Stimulated activated CD8-positive, alpha-beta memory T cell treated with anti-CD3 and anti-CD28 coated beads, Interleukin-4, amount 100 ng/mL, for 24 hours (primary cell): ENCODE measurements at places on chromosomes 16 and 17.
A peak's percentile ranks its signal among the peaks of the same experiment; 100 is the strongest.

DNA sequence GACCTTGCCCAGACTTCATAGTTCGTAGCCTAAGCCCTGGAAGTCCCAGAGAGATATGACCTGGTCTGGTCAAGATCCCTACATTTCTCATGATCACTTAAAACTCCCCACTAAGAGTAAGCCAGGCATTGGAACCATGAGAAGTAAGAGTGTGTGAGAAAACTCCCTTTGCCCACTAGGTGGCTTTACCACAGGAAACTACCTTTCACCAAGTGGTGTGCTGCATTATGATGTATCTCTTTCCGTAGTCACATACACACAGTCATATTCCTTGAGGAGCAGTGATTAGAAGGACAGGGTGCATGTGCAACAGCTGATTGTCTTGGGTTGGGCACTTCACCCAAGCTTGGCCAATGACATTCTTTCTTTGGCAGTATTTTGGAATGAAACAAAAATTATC, 639.3 kb downstream of the KCNJ2 start:
- DNase-seq, result no peak

DNA sequence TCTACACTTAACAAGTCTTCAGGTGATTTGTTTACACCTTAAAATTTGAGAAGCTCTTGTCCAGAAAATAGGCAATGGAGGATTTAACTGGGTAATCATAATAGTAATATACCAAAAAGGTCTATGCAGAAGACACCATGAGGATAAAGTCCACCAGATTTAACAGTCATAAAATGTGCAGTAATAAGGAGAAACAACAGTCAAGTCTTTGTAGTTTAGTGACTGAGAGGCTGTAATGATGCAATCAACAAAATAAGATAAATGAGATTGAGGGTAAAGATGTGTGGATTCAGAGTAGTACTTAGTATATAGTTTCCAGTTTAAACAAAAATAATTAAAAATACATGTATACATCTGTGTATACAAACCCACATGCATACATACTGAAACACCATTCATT, 91.2 kb downstream of the STXBP4 start:
- DNase-seq, result no peak

DNA sequence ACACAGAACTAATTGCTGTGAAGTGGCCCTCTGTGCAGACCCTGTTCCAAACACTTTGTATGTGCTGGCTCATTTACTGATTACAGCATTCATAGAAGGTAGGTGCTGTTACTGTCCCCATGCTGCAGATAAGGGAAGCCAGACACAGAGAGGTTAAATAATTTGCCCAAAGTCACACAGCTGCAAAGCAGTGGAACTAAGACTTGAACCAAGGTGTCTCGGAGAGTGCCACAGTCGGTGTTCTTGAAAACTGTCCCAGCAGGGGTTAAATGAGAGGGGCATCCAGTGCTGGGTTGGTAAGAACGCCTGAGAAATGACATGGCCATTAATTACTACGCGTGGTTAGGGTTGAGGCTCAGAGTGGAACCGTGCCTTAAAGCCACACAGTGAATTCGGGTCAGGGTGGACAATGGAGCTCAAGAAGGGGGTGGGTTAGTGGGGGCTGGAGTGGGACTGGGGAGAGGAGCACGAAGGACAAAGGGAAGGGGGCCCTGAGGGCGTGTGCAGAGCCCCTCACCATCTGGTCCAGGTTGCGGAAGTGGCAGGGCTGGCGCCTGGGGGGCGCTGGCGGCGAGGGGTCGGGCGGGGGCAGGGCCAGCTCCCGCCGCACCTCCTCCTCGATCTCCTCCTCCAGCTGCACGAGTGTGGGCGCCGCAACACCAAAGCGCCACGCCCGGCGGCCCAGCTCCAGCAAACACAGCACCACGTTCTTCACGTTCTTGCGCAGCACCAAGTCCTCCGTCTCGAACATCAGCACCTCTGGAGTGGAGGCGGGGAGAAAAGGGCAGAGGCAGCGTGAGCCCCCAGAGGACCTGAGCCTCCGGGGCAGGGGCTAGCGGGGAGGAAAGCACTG, 3.3 kb downstream of the GAS2L2 start:
- DNase-seq, result no peak

- no peak for DNase-seq
Measured at GRCh38 chr16:29977063-29977825, 3.6 kb downstream of the TAOK2 start.

DNA sequence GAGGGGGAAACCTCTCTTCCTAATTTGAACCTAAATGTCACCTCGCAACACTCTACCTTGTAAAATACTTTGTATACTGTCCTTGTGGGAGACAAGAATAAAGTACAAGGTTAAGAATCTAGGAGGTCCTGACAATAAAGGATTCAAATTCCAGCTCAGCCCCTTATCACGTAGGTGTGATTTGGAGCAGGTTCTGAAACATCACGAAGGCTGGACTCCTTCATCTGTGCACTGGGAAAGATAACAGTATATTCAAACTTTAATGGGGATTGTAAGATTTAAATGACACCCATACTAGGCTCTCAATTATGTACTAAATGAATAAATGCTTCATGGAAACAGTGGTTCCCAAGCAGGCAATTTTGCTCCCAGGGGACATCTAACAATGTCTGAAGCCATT, 2.1 kb downstream of the TXNDC11 start:
- no peak for DNase-seq

DNA sequence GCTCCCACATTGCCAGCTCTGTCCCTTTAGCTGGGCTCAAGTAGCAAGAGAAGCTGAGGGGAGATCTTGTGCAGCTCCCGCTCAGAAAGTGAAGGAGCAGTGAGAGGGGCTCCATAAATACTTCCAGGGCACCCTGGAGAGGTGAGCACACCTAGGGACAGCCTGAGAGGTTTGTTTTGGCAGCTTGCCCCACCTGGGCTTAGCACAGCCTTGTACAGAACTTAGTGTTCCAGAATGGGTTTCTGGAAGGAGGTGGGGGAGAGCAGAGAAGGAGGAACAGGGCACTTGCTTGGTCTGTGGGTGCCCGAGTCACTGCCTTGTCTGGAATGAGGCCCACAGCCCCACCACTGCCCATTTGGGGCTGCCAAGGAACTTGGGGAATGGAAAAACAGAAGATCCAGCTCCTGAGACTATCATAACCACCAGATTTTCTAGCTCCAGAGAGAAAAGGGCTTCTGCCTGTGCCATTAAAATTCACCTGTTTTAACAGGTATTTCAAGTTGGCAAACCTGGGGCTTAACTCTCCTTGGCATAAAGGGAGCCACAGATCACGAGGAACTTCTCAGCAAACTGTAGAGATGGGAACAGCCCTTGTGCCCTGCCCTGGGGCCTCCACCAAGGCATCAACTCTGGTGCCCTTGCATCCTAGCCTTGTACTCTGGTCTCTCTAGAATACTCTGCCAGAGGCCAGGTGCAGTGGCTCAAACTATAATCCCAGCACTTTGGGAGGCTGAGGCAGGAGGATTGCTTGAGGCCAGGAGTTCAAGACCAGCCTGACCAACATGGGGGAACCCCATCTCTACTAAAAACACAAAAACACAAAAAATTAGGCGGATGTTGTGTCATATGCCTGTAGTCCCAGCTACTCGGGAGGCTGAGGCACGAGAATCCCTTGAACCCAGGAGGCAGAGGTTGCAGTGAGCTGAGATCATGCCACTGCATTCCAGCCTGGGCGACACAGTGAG, 1.9 kb downstream of the PRR15L start:
- DNase-seq, result no peak

DNA sequence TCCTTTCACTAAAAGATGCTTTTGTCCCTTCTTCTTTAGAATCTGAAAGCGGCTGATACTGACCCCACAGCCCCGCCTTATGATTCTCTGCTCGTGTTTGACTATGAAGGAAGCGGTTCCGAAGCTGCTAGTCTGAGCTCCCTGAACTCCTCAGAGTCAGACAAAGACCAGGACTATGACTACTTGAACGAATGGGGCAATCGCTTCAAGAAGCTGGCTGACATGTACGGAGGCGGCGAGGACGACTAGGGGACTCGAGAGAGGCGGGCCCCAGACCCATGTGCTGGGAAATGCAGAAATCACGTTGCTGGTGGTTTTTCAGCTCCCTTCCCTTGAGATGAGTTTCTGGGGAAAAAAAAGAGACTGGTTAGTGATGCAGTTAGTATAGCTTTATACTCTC, 10.1 kb upstream of the TANGO6 start:
- DNase-seq, result no peak

GRCh38 chr17:3005696-3006095, 57.7 kb downstream of the OR1D5 start:
- no peak for DNase-seq

DNA sequence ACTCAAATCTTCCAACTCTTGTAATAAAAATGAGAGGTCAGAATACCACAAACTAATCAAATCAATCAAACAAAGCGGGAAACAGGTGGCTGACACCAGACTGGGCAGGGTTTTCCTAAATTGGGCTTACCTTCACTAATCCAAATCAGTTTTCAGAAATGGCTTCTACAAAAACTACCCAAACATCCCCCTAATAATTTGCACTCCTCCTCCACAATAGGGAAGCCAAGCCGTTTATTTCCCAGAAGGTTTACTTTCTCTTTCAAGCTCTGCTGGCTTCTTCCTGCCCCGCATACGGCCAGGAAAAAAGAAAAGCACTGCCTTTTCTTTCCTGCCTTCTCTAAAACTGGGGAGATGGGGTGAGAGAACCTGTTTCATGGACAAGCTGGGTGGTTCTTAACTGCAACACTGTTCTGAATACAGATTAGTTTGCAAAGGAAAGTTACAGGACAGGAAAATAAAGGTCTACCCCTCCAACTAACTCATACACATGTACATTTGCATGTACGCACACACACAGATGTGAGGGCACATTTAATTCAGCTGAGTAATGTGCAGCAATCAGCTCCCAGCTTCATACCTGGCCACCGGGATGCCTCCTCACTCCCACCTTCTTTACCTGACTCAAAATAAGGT, 9.2 kb downstream of the STAT3 start:
- DNase-seq, result no peak

DNA sequence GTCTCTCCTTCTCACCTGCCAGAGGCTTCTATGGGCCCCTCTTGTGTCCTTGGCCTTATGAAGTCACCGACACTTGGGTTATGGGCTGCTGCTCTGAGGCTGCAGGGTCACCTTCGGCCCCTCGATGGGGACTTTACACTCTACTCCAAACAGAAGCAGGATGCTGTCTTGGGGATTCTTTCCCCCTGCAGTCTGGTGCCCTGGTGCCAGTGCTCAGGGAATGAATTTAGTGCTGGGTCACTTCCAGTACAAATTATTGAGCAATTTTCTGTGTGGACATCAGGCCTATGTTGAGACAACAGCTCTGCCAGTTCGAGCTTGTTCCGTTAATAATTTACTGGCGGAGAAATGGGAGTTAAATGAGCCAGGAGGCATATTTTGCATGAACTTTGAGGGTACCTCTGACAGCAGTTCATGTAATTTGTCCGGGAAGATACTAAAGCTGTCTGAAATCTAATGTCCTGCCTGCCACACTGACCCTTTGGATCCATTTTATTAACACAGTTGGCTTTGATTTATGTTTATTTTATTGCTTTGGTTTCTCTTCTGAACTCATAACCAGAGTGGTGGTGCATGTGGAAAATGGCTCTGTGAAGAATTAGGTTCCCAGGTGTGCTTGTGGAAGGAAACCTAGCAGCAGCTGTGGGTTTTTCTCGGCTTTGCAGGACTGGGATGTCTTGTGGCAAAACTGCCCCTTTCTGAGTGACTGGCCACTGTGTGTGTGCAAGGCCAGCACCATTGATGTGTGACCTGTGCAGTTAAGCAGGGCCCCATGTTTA, 34.1 kb upstream of the DHX8 start:
- DNase-seq, result no peak

- DNase-seq, result no peak
Measured at GRCh38 chr16:88380619-88381018, 2.1 kb upstream of the ZNF469 start.

DNA sequence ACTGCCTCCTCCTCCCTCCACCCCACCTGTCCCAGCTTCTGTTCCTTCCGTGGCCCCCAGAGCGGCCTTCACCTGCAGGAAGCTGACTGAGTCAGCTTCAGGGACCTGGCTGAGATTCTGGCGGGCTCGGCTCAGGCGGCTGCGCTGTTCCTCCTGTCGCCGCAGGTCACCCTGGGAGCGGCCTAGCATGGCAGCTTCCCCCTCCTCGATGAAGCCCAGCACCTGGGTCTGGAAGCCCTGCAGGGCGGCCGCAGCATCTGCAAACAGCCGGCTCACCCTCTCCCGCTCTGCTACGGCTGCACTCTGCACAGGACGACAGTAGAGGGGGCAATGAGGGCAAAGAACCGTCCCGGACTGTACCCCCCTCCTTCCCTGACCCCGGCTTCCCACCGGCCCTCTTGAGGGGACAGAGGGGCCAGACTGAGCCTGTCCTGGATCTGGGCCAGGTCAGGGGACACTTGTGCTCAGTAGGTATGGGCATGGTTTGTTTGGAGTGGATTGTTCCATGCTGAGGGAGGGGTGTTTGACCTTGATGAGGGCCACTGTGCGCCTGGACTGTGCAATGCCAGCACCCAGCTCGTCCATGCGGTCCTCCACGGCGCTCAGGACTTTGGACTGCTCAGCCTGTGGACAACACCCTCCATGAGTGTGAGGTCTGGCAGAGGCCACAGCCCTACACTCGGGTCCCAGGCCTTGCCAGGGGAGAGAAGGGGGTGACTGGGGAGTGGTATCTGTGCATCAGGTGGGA, 2.0 kb downstream of the TRIM47 start:
- DNase-seq, result peak; percentile 47

DNA sequence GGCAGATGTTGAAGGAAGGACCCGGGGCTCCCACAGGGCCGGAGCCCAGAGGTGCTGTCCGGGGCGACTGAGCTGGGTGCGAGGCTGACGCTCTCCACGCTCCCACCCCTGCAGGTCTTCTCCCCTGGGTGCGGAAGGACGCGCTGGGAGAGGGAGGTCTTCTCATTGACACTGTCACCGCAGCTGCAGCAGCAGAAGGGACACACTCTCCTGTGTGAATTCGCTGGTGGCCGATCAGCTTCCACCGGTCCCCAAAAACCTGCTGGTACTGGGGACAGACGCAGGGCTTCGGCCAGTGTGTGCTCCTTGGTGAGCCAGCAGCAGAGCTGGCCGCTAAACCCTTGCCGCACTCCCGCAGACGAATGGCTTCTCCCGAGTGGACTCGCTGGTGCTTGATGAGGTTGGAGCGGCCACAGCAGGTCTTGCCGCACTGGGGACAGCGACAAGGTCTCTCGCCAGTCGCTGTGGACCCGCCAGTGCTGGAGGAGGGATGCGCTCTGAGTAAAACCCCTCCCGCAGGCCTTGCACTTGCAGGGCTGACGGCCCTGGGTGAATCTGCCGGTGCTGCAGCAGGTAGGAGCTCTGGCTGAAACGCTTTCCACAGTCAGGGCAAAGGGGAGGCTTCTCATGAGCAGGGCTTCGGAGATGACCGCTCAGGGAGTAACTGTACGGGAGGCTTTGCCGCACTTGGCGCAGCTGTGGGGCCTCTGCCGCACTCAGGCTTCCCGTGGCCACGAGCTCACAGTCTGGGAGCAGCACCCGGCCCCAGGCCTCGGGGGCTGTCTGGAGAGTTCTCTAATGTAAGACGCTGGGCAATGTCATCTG, 6.2 kb downstream of the ZNF843 start:
- DNase-seq, result no peak

- no peak for DNase-seq
Measured at GRCh38 chr17:14308636-14308964, 7.7 kb downstream of the HS3ST3B1 start.

DNA sequence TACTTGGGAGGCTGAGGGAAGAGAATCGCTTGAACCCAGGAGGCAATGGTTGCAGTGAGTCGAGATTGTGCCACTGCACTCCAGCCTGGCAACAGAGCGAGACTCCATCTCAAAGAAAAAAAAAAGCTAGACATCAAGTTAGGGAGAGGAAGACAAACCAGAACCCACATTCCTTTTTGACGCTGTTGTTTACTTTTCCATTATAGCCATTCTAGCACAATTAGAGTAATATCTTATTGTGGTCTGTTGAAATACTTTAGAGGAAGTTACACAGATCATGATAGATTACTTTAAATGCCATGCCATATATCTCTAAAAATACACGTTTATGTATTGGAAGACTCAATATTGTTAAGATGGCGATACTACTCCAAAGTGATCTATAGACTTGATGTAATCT, 16.5 kb upstream of the ABCC1 start:
- DNase-seq, result no peak
